ENCODE measurements at places on chromosomes 16 and 17.

- DNase-seq: no peak
- H3K4me3 ChIP-seq: no peak overlapping the region
- H3K27me3 ChIP-seq: no peaks in the 10 kb centered on the region
- H3K36me3 ChIP-seq: peaks cover 10% of the 10 kb centered on the region
- H3K4me1 ChIP-seq: no peaks in the 10 kb centered on the region
Observed at GRCh38 chr16:540645-541340, 13.3 kb downstream of the CAPN15 start.

- H3K4me1 ChIP-seq: no peaks in the 10 kb centered on the region
- no peaks in the 10 kb centered on the region for H3K36me3 ChIP-seq
- no peak overlapping the region for H3K27ac ChIP-seq
- peaks cover 3% of the 10 kb centered on the region for H3K27me3 ChIP-seq
Observed at GRCh38 chr17:58969156-58969555, 137.5 kb downstream of the TRIM37 start.

GRCh38 chr17:55654022-55654421, 68.6 kb downstream of the TMEM100 start:
- H3K27ac ChIP-seq: no peak overlapping the region
- H3K27me3 ChIP-seq: peaks cover 8% of the 10 kb centered on the region
- DNase-seq: no peak
- no peaks in the 10 kb centered on the region for H3K4me1 ChIP-seq
- H3K4me3 ChIP-seq: no peak overlapping the region

DNA sequence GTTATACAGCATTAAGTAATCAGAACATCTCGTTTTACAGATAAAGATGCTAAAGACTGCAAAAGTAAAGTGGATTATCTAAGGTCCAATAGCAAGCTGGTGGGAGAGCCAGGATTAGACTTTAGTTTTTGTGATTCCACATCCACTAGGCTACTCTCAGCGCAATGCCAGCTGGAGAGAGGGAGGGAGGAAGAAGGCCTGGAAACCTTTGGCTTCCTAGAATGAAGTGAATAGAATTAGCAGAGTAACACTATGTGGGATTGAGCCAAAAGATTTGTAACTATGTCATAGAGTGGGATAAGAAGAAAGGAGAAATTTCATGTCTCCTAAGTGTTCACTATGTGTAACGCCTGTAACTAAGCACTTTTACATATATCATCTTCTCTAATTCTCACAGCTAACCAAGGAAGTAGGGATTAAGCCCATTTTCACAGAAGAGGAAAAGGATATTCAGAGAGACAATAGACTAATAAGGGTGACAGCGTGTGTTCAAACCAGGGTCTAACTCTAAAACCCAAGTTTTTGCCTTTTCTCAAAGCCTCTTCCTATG, 25.4 kb upstream of the NSRP1 start:
- no peak overlapping the region for H3K4me3 ChIP-seq
- peaks cover 4% of the 10 kb centered on the region for H3K4me1 ChIP-seq

- no peaks in the 10 kb centered on the region for H3K36me3 ChIP-seq
- no peaks in the 10 kb centered on the region for H3K27me3 ChIP-seq
- H3K4me1 ChIP-seq: no peaks in the 10 kb centered on the region
- no peak for DNase-seq
- no peak overlapping the region for H3K4me3 ChIP-seq
- H3K27ac ChIP-seq: no peak overlapping the region
Observed at GRCh38 chr17:41367426-41368075, 2.1 kb downstream of the KRT33B start.

GRCh38 chr16:13645601-13646245, 274.2 kb upstream of the ERCC4 start:
- H3K4me1 ChIP-seq: no peaks in the 10 kb centered on the region
- no peaks in the 10 kb centered on the region for H3K36me3 ChIP-seq
- H3K4me3 ChIP-seq: no peak overlapping the region

DNA sequence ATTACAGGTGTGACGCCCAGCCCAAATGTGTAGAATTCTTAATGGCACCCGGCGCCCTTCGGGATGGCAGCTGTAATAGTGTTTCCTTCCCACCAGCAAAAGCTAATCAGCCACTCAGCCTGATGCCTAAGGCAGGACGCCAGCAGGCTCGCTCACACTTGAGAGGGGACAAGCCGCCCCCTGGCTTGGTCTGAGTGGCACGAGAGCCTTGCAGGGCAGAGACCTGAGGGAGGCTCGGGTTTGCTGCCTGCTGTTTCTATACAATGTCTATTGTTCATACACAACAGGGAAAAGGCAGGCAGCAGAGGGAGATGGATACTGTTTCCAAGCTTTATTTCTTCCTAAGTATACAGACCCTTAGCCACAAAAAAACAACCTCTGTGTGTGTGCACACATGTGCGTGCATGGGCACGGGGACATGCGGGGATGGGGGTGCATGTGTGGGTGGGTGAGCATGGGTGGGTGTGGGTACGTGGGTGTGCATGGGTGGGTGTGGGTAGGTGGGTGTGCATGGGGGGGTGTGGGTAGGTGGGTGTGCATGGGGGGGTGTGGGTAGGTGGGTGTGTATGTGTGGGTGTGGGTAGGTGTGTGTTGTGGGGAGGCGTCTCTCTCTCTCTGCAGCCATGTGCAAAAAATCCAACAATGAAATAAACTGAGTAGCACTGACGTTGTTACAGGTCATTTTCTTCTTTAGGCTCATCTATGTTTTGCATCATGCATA, 10.0 kb downstream of the SLC38A8 start:
- H3K27me3 ChIP-seq: peaks cover 9% of the 10 kb centered on the region
- no peak for DNase-seq
- no peaks in the 10 kb centered on the region for H3K36me3 ChIP-seq
- no peak overlapping the region for H3K4me3 ChIP-seq
- H3K27ac ChIP-seq: no peak overlapping the region

GRCh38 chr17:72569148-72569946, 448.5 kb downstream of the SOX9 start:
- H3K27me3 ChIP-seq: peaks cover 5% of the 10 kb centered on the region
- H3K4me3 ChIP-seq: no peak overlapping the region
- no peak for DNase-seq
- H3K36me3 ChIP-seq: no peaks in the 10 kb centered on the region

DNA sequence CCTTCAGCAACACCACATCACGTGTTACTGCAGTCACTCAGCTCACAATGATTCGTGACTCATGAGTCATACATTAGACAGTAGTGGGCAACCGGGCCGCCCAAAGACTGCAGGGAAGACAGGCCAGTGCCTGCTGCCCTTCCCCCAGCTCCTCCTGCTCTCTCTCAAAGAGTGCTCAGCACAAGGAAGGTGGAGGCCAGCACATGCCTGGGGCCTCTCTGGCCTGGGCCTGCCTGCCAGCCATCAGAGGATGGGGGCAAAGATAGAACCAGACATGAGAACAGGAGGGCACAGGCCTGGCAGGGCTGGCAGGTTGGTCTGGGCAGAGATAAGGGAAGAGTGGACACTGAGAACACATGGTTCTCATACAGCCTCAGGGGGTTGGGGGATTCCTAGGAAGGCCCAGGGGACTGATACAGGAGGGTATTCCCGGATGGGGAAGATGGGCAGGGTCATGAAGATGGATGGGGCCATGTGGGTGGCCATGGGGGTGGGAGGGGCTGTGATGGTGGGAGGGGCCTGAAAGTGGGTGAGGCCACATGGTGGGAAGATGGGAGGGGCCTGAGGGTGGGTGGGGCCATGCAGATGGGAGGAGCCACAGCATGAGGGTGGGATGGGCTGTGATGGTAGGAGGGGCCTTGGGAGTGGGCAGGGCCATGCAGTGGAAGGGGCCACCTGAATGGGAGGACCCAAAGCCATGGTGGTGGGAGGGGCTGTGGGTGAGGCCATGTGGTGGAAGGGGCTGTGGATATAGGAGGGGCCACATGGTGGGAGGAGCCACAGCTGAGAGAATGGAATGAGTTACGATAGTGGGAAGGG, 29.0 kb downstream of the KATNB1 start:
- no peak overlapping the region for H3K27ac ChIP-seq
- DNase-seq: no peak
- no peaks in the 10 kb centered on the region for H3K36me3 ChIP-seq

GRCh38 chr17:77506371-77506991, 365.7 kb downstream of the SEC14L1 start:
- no peak for DNase-seq
- H3K36me3 ChIP-seq: peaks cover 13% of the 10 kb centered on the region
- H3K27me3 ChIP-seq: no peaks in the 10 kb centered on the region

- DNase-seq: peak; percentile 4
- H3K27me3 ChIP-seq: no peaks in the 10 kb centered on the region
- H3K36me3 ChIP-seq: no peaks in the 10 kb centered on the region
- no peak overlapping the region for H3K4me3 ChIP-seq
- H3K4me1 ChIP-seq: peaks cover 13% of the 10 kb centered on the region
- H3K27ac ChIP-seq: peak overlapping the region; percentile 26
Observed at GRCh38 chr16:83713597-83713996, 94.2 kb upstream of the HSBP1 start.

- no peak for DNase-seq
- H3K4me1 ChIP-seq: peaks cover 47% of the 10 kb centered on the region
- no peaks in the 10 kb centered on the region for H3K27me3 ChIP-seq
- peak overlapping the region; percentile 88 for H3K4me3 ChIP-seq
- peak overlapping the region; percentile 85 for H3K27ac ChIP-seq
Observed at GRCh38 chr17:28724500-28725165, 1.4 kb downstream of the TLCD1 start.

- H3K4me1 ChIP-seq: peaks cover 19% of the 10 kb centered on the region
- no peak for DNase-seq
- no peak overlapping the region for H3K4me3 ChIP-seq
- H3K27ac ChIP-seq: no peak overlapping the region
- peaks cover 11% of the 10 kb centered on the region for H3K27me3 ChIP-seq
Observed at GRCh38 chr17:15894258-15894657, 50.7 kb upstream of the ADORA2B start.

DNA sequence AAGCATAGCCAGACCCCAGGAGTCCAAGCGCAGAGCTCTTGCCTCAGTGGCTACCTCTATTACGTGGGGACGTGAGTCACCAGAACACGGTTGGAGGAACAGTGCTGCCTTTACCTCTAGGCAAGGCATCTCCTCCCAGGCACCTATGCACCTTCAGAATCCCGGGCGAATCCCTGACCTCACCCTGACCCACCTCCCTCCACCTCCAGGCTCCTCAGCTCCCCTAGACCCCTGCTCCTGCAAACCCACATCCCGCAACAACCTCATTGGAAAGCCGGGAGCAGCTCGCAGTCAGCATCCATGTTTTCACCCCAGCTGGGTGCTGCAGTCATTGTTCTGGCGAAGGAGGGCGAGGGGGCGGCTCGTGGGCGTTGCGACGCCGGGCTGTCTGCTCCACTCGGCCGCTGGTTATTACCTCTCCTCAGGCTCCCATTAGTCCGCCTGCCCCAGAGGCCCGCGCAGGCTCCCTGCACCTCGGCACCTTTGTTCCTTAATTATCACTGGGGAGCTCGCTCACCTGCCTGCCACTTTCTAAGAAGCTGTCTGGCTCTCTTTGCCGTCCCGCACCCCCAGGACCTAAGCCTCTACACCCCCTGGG, 24.6 kb upstream of the DLX4 start:
- H3K4me1 ChIP-seq: no peaks in the 10 kb centered on the region
- no peak overlapping the region for H3K27ac ChIP-seq
- no peak overlapping the region for H3K4me3 ChIP-seq
- H3K27me3 ChIP-seq: peaks cover 33% of the 10 kb centered on the region
- no peak for DNase-seq

DNA sequence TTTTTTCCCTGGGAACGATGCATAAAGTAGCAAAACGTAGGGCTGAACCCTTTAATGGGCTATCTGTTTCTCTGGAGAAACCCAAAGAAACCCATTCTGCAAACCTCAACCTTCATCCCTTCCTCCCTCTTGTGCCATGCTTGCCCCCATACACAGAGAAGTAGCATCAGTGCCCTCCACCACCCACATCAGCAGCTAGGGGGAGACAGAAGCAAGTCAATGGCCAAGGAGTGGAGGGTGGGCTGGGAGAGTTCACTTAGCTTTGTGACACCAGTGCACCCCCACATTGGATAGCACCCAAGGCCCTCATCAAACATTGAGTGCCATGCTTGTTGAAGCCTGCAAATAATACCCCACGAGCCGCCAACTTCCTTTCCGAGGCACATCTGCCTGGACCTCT, 282.4 kb downstream of the ABCC12 start:
- no peak overlapping the region for H3K27ac ChIP-seq
- H3K36me3 ChIP-seq: no peaks in the 10 kb centered on the region
- no peaks in the 10 kb centered on the region for H3K27me3 ChIP-seq
- H3K4me1 ChIP-seq: no peaks in the 10 kb centered on the region
- DNase-seq: no peak

- no peak overlapping the region for H3K27ac ChIP-seq
- H3K4me1 ChIP-seq: no peaks in the 10 kb centered on the region
- no peaks in the 10 kb centered on the region for H3K36me3 ChIP-seq
- no peak overlapping the region for H3K4me3 ChIP-seq
Observed at GRCh38 chr17:80561541-80562114, 17.0 kb downstream of the RPTOR start.

- peaks cover 19% of the 10 kb centered on the region for H3K4me1 ChIP-seq
- DNase-seq: no peak
- H3K36me3 ChIP-seq: peaks cover 61% of the 10 kb centered on the region
- no peak overlapping the region for H3K4me3 ChIP-seq
- no peaks in the 10 kb centered on the region for H3K27me3 ChIP-seq
- peak overlapping the region; percentile 61 for H3K27ac ChIP-seq
Observed at GRCh38 chr16:57156351-57156703, 29.5 kb downstream of the PSME3IP1 start.

DNA sequence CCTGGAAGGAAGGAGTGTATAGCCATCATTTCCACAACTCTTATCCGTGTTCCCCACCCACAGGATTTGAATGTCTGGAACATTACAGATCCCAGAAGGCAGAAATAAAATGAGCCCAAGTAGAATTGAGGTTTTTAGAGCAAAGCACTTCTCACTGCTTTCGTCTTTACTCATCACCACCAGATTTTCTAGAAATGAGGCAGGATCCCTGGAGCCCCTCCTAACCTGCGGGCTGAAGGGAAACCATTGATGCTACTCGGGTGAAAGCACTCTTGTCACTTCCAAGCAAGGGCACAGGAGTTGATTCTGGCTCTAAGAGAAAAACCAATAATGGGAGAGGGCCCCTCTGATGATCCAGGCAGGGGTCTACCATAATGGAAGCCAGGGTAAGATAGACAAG, 2.8 kb upstream of the ALDOC start:
- H3K4me1 ChIP-seq: peaks cover 40% of the 10 kb centered on the region
- peak; percentile 66 for DNase-seq
- H3K27me3 ChIP-seq: no peaks in the 10 kb centered on the region
- H3K4me3 ChIP-seq: peak overlapping the region; percentile 32
- H3K27ac ChIP-seq: peak overlapping the region; percentile 79

- no peaks in the 10 kb centered on the region for H3K27me3 ChIP-seq
- peak; percentile 4 for DNase-seq
- H3K27ac ChIP-seq: peak overlapping the region; percentile 64
- H3K4me3 ChIP-seq: no peak overlapping the region
- no peaks in the 10 kb centered on the region for H3K36me3 ChIP-seq
Observed at GRCh38 chr17:83202002-83203000, 122.9 kb downstream of the METRNL start.

GRCh38 chr16:84959045-84959576, 52.2 kb downstream of the ZDHHC7 start:
- H3K4me1 ChIP-seq: no peaks in the 10 kb centered on the region
- peaks cover 2% of the 10 kb centered on the region for H3K27me3 ChIP-seq
- H3K27ac ChIP-seq: no peak overlapping the region
- no peak for DNase-seq
